Stimulated activated CD8-positive, alpha-beta memory T cell treated with anti-CD3 and anti-CD28 coated beads, Interleukin-4, amount 100 ng/mL, for 1 hour (primary cell): ENCODE measurements at places on chromosomes 12 and 14.
A peak's percentile ranks its signal among the peaks of the same experiment; 100 is the strongest.

DNA sequence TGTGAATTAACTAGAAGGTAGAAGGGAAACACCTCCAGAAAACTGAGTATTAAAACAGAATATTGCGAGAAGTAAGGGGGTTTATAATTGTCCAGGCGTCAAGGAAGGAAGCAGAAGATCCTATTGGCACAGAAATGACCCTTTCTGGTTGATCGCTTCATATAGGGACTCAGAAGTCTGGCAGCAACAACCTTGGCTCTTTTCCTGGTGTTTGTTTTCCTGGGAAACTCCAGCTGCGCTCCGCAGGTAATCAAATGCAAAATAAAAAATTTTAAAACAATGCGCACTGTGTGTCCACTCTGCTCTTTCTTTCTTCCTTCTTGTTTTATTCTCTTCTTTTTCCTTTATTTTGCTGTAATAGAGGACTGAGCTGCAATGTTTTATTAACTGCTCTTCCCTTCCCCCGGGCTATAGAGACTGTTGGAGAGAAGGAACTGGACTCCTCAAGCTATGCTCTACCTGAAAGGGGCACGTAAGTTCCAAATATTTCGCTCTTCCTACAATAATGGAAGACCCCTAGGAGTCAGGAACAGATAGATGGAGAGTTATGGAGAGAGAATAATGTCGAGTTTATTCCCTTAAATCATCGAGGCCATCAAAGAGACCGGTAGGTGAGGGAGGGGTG lies 737 bp downstream of the SPX start:
- no peak for DNase-seq

GRCh38 chr14:21015312-21015711 lies 9.5 kb downstream of the NDRG2 start:
- DNase-seq = no peak

DNA sequence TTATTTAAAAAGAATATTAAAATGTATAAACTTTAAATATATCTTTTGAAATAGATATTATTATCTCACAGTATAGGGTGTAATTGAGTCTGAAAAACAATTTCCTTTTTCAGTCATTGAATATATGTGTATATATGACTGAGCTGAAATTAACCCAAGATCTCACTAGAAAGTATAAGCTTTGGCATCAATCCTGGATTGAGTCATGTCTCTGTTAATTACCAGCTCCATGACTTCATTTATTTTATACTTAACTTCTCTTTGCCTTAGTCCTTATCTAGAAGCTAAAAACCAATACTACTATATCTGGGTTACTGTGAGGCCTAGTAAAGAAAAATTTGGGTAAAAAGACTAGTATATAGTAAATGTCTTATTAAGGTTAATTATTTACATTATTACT lies 1020.3 kb downstream of the LRFN5 start:
- DNase-seq = no peak

- DNase-seq = no peak
Measured at GRCh38 chr14:103738701-103739451, 23.3 kb downstream of the ZFYVE21 start.

DNA sequence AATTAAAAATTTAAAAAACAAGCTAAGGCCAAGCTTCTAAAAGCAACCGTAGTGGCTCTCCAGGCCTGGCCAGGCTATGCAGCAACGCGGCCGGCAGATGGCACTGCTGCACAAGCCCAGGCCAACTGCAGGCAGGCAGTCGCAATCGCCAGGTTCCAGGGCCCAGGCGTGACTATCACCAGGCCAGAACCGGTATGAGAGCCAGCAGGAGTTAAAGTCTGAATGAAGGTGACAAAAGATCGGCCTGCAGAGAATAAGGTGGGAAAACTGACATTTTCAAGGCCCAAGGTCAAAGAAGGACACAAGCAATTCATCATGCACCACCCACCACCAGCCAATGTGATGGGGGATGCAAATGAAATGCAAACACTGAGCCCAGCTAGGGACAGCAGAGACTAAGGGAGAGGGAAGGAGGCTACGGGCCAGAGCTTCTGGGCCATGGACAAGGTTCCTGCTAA lies 43.6 kb upstream of the ANO2 start:
- peak; percentile 50 for DNase-seq
